ENCODE measurements at places on chromosomes 13 and 19.
A peak's percentile ranks its signal among the peaks of the same experiment; 100 is the strongest.

DNA sequence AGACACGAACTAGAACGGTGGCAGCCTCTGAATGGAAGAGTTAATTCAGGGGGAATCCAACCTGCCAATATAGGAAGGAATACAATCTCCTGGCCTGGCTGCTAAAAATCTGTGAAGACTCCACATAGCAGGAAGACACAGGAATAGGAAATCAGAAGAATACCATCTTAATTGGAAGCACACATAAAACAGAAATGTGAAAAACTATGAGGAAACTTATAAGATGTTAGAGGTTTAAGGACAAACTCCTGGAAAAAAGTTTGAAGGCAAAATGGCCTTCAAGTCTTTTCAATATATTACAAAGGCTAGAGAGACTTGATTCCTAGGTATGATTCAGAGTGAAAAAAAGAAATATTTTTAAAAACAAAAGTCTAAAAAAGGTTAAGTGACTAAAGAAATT, 78.1 kb upstream of the FBXL3 start:
- no peak for DNase-seq

DNA sequence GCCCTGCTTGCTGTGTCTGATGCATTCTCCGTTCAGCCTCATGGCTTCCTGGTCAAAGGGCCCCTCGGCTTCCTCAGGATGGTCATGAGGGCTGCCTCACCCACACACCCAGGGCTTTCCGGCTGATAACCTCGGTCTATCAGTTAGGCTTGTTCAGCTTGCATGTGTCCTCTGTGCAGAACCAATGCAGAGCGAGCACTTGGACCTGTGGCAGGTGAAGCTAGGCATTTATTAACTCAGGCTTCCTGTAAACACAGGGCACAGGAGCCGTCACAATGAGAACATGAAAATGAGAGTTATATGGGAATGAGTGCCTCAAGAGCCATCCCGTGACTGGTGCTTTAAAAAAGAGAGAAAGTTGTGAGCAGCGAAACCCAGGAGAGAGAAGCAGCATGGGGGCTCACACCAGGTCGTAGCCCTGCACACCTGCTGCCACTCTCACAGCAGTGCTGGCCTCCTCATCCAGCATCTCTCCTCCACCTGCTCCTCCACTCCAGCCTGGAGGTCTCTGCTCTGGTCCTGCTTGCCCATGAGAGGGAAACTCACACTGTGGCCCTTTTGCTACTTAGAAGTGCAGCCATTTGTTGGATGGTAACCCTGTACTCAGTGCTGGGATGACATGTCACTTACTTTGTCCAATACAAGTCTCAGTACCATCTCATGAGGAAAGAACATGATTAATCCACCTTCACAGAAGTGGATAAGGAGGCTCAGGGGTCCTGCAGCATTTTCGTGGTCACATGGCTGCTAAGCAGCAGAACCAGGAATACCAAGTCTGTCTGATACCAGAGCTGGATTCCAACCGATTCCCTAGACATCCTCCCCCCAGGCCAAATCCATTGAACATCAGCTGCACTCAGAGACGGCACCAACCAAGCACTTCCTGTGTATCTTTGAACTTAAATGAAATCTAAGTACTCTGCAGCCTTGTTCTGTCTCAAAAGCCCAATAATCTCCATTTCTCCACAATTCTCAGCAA, 50.5 kb upstream of the IRS2 start:
- DNase-seq, result no peak

- no peak for DNase-seq
Measured at GRCh38 chr13:111093634-111094033, 21.5 kb upstream of the ARHGEF7 start.

- DNase-seq, result no peak
Measured at GRCh38 chr13:80339912-80340650, 845 bp downstream of the SPRY2 start.

- DNase-seq, result no peak
Measured at GRCh38 chr19:39212375-39212742, 8.3 kb upstream of the SYCN start.

DNA sequence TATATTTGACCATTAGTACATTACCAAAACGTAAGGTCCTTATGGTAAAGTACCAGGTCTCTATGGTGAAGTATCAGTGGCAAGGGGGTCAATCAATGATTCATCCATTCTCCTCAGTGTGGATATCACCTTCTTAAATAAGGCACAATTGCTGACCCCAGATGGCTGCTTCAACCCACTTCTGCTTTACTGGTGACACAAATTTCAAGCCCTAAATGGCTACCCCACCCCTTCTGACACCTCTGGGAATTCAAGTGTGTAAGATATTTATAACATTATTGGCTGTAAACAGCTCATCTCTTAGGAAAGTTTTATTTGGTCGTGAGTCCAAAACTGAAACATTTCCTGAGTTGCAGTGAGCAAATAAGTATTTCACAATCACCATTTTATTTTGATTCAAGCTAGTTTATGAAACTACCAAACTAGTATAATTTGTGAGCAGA, 7.9 kb upstream of the WBP4 start:
- DNase-seq, result no peak

DNA sequence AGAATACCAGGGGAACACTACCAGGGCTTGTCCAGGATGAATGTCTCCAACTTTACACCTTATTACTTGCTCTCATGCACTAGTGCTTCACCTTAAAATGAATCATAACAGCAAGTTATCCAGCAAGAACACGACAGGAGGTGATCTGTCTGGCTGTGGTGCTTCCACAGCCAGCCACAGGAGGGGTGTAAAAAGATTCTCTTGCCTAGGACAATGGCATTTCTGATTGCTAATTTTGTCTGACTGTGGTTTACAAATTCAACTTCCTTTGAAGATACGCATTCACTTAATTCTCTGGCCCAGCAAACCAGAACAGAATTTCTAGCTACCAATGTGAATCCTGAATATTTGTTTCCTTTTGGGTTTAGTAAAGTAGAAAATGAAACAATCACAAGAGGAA, 23.1 kb upstream of the COG3 start:
- no peak for DNase-seq

GRCh38 chr19:33430674-33431277, 57.3 kb downstream of the CEBPG start:
- peak; percentile 9 for DNase-seq

DNA sequence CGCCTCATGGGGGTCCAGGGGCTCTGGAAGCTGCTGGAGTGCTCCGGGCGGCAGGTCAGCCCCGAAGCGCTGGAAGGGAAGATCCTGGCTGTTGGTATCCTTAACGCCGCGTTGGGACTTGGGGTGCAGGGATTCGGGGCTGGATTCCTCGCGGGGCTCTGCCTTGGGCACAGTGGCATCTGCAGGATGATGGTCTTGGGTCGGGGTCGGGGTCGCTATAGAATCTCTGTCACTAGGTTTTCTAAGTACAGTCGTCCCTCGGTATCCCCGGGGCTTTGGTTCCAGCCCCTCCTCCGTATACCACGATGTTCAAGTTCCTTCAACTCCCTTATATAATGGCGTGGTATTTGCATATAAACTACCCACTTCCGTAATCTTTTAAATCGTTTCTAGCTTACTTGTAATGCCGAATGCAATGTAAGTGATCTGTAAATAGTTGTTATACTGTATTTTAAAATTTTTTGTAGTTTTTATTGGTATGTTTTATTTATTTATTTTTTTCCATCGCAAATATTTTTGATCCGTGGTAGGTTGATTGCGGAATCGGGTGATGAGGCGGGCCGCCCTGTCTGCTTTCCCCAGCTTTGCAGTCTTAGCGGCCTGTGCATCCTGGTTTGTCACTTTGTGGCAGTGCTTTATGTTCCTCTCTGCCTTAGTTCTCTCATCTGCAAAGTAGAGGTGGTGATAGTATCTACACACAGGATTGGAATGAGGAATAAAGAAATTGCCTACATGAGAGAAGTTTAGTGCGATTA, 606 bp downstream of the ERCC5 start:
- DNase-seq, result peak; percentile 25

DNA sequence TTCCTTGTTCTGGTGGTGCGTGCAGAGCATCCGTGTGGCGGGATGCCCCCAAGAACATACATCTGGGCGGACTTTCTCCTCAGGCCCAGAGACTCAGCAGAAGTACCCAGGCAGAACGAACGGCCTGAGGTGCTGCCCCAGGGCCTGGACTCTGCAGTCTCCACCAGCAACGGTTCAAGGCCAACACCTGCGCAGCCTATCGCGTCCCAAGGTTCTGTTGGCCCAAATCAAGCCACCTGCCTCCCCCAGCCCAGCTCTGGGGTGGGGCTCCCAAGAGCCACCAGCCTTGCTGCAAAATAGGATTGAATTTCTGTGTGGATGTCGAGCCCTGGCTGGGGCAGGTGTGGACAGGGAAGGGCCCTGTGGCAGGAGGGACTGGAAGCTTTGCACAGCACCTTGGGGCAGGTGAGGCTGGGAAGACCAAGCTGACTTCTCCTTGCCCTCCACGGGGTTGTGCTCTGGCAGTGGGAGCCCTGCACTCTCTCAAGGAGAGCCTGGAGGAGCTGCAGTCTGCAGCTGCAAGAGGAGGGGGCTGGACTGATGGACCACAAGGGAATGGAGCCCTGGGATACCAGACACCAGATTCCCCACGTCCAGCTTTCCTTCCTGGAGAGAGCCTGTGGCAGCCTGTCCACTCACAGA, 146.9 kb downstream of the ZNF536 start:
- DNase-seq, result no peak

DNA sequence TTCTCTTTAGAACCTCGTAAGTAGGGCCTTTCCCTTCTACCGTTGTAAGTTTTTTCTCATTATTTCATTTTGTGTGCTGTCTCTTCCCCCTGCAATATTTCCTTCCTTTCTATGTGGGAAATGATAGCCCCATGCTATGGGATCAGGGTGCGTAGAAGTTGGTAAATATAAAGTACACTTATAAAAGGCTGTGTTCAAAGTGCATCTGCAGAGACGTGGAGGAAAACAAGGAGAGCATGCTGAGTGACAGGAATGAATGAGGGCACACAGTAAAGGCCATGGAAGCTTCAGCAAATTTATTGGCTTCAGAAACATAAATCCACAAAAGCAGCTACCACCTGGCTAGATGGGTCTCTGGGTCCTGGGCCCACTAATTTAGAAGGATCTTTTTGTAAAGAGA, 21.6 kb upstream of the SPRY2 start:
- DNase-seq, result no peak

GRCh38 chr19:8504919-8505318, 2.5 kb upstream of the PRAM1 start:
- no peak for DNase-seq

DNA sequence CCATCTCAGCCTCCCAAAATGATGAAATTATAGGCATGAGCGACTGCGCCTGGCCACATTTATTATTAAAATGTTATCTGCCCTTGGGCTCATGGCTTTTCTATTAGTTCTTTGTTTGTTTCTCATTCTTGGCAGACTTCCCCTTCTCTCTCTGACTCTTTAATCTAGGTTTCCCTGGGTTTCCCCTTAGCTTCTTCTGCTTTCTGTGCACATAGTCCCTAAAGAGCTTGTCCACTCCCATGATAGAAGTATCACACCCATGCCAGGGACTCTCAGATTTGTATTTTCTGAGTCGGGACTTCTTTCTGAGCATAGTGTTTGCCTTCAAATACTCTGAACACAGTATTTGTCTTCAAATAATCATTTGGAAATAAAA, 38.6 kb upstream of the ITM2B start:
- no peak for DNase-seq
